NCI-H187 treated with DMSO at 0.1 percent for 48 hours (cell line): ENCODE measurements at places on chromosomes 16 and 17.

- DNase-seq = no peak
Measured at GRCh38 chr17:39729280-39729851, 966 bp downstream of the MIEN1 start.

GRCh38 chr16:64990101-64990500, 131.8 kb downstream of the CDH11 start:
- DNase-seq = no peak

DNA sequence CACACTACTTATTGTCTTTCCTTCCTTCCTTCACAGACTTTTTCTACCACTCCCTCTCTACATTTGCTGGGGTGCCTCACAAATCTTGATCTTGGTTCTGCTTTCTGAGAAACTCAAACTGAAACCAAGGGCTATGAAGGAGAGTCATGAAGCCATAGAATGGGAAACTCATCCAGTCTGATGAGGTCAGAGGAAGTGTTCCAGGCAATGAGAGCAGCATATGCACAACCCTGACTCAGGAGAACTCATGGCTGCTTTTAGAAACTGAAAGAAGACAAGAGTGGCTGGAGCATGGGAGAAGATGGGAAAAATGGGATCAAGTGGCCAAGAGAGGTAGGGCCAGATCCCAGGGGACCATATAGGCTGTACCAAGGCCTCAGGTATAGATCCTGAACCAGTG, 130.0 kb upstream of the TOX3 start:
- DNase-seq = no peak

GRCh38 chr16:10026593-10026992, 155.6 kb downstream of the GRIN2A start:
- DNase-seq = no peak
